ENCODE measurements at places on chromosomes 4 and X. TPM values are rescaled to one million over a fixed set of nuclear protein-coding genes. Genes with fewer than 3 reads are reported as not detected.

DNA sequence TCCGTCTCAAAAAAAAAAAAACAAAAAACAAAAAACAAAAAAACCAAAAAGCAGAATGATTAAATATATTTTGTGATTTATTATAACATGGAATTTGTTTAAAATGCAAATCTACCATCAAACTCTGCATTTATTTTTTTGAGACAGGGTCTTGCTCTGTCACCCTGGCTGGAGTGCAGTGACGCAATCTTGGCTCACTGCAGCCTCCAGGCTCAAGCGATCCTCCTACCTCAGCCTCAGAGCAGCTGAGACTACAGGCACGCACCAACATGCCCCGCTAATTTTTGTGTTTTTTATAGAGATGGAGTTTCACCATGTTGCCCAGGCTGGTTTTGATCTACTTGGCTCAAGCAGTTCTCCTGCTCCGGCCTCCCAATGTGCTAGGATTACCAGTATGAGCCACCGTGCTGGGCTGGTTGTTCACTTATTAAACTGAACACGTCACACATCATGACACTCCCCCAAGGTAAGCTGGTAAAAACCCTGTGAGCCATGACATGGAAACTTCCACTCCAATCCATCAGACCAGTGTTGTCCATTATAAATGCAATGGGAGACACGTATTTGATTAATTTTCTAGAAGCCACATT, 45.7 kb downstream of the RBM47 start:
- DNase-seq, result no peak

The IL3RA gene
- 11.2 TPM for polyA plus RNA-seq

The THOC2 gene
- 123 TPM for polyA plus RNA-seq

- DNase-seq, result no peak
Observed at GRCh38 chr4:147525494-147526271, 44.8 kb downstream of the EDNRA start.

DNA sequence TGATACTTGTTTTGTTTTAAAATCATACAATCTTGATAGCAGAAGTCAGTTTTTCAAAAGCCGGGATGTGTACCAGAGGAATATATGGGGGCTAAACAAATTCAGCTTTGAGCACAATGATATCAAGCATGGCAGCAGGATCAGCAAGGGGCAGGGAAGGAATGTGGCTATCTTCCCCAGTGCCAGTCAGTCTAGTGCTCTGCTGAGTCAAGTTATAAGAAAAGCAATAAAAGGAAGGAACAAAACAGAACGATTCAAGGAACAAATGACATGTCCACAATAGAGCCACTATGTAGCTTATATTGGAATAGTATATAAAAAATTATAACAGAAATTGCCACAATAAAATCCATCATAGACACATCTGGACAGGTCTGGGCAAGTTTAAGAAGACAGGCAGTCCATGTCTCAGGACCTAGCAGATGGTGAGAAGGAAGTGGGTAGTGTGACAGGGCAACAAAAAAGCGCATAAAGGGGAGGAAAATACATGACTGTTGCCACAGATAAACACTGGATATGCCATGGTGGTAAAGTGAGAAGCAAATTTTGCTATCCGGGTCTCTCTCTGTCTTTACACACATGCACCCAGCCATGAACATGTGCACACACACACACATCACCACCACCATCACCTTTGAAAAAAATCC, 518.2 kb upstream of the HTR2C start:
- no peak for DNase-seq

All from right renal pelvis (tissue), 4 donors.